ENCODE measurements at places on chromosomes 6 and 20. TPM values are rescaled to one million over a fixed set of nuclear protein-coding genes. Genes with fewer than 3 reads are reported as not detected.

DNA sequence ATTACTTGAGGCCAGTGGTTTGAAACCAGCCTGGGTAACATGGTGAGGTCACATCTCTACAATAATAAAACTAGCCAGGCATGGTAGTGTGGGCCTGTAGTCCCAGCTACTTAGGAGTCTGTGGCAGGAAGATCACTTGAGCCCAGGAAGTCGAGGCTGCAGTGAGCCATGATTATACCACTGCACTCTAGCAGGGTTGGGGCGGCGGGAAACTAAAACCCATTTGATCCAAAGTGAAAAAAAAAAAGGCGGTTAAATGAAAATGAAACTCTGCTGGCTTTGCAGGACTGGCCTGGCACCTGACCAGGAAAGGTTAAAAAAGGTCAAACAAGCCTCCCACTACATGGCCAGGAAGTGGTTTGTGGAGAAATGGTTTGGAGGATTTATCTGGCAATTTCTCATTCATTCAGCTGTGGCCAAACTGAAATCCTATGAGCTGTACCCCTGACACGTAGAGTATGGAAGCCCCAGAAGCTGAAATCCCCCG is 36.6 kb downstream of the MTRES1 start:
- no peak for DNase-seq

DNA sequence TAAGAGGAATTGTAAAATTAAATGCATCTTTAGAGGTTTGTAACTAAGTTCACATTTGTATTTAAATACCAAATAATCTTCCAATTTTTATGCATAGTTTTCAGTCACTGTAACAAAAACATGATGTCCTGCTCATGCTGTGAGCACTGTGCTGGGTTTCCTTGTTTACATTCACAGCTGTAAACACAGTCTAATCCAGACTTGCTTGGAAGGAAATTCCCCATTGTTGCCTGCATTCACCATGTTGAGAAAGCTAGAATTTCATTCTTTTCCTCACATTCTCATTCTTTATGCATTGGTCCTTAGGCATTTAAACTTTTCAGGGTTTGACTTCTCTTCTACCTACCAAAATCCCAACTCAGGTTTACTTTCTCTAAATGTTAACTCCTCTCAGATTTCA is 242.0 kb upstream of the TBX18 start:
- no peak for DNase-seq

GINM1 gene
- 31.0 TPM for total RNA-seq

GRCh38 chr6:131951576-131952230 is 531 bp upstream of the CCN2 start:
- DNase-seq: no peak

SNAP91 gene
- total RNA-seq: 108 TPM

All from frontal cortex (tissue), 4 donors.